Thoracic aorta (tissue), 2 donors: ENCODE measurements at places on chromosomes 3 and 15. TPM values are rescaled to one million over a fixed set of nuclear protein-coding genes. Genes with fewer than 3 reads are reported as not detected.

GOLGA6A gene
- total RNA-seq: 0.14 TPM

DNA sequence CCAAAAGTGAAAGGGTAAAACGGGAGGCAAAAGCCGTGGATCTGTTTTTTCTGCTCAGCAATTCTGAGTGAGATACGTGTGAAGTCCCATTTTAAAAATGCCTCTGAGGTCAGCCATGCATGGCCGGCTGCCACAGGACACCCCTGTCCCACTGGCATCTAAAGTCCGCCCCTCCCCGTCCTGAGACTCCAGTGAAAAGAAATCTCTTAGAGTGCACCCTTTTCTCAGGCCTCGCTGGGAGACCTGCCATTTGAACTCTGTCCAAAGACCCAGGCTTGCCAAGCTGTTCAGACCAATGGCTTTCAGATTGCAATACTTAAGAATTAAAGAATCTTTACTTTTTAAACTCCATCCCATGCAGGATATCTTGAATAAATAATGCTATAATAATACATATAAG, 61.0 kb upstream of the SLC24A5 start:
- peak; percentile 37 for DNase-seq

GRCh38 chr3:73094129-73094528, 32.7 kb downstream of the EBLN2 start:
- DNase-seq: no peak

MITF gene
- 12.7 TPM for total RNA-seq

DNA sequence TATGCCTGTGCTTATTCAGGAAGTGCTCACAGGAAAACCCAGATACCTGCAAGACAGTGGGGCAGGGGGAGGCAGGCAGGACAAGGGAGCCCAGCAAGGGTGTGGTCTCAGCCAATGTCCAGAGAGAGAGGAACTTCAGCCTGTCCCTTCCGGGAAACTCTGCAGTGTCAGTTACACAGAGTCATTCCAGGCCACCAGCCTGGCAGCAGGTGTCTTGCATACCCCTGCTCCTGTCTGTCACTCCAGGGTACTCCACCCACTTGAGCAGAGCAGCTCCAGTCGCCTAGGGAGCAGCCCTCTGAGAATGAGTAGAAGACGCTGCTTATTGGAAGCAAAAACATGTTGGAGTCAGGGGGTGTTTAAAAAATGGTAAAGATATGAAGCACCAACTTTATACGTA, 431.2 kb upstream of the RGMA start:
- DNase-seq: no peak

DNA sequence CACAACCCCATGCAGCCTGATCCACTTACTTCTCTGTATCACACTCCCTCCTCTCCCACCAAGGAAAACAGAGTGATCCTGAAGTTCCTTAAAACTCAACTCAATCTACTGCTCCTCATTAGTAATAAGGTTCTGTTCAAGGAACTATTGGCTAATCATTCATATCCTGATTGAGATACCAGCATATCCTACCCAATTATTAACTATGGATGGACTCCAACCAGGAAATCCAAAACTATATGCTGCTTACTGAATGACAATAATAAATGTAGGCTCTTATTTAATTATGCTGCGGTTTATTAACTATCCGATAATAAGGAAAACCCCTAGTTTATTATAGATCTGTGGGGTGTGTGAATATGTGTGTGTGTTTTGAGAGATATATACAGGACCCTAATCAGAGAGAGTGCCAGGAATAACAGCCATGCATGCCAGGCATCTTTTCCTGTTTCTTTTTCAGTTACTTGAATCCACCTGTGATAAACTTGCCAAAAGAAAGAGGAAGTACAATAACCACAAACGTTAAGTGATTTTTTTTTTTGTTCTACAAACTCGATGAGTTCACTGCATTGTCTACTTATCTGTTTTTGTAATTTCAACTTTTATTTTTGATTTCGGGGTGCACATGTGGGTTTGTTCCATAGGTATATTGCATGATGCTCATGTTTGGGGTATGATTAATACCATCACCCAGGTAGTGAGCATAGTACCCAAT, 1031.7 kb upstream of the CFAP20DC start:
- DNase-seq: no peak

DNA sequence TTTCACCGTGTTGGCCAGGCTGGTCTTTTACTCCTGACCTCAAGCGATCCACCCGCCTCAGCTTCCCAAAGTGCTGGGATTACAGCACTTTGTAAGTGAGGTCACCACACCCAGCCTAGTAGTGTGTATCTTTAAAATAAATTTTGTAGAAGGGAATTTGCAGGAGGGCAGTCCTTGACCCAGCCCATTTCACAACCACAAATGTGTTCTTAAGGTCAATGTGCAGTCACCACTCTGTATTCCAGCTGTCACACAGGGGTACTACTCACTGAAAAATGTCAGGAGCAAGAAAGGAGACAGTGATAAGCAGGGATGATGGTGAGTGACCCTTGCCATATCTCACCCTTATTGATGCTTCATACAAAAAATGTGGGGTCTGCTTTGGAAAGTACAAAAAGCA, 98.5 kb downstream of the FRMD5 start:
- DNase-seq: no peak

DNA sequence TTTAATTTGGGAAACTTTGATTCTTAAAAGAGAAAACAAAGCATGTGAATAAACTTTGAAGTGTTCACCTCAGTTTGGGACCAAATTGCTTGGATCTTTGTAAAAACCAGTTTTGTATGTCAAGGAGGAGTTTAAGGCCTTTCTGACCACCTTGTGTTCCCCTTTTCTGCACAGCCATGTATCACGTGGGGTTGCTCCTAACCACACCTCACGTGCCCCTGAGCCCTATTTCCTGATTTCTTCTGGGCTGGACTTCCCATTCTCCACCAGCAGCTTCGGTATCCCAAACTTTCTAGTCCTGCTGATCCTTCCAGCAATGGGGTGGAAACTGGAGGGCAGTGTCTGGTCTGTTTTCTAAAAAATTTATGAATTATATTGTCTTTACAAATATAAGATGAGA, 76.4 kb upstream of the STT3B start:
- DNase-seq: no peak

CPB1 gene
- total RNA-seq: 3.5 TPM

AEN gene
- 36.0 TPM for total RNA-seq

DNA sequence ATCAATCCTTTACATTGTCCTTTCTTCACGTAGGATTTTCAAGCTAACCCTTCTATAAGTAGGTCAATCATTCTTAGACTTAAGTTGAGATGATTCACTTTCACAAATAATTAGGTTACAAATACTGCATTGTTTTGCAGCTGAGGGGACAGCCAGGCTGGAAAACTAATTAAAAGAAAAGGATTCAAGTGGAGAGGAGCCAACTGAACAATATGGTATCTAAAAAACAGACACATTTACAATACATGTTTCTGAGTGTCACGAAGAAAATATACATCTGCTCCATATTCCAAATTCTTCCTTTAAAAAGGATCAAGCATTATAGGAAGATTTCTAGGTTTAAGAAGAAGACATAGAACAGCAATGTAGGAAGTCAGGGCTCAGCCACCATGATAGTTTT, 70.2 kb downstream of the PEAK1 start:
- DNase-seq: no peak

DNA sequence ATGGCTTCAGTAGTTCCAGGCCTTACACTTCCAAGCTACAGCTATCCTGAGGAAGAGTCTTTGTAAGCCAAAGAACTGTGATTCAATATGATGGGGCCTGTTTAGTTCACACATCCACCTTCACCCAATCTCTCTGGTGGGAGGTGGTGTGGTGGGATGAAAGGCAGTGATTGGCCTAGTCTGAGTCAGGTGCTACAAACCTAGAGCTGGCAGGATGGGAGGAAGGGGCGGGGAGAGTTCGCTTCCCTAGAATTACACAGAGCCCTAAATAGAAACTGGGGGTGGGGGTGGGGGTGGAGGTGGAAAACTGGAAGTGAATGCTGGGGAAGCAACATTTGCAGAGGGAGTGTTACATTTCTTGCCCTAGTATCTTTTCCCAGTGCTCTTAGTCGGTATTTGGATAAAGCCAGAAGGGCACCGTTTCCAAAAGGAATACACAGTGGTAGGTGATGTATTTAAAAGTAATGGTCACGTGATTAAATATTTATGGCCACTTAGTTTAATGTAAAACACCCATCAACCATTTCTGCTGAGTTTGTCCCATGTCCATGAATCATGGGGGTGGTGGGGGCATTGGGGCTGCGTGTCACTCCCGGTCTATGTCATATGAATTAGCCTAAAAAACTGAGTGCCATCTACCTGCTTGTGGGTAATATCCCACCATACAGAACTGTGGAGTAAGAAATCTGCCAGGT, 247.6 kb upstream of the PROK2 start:
- no peak for DNase-seq

- no peak for DNase-seq
Observed at GRCh38 chr15:73818308-73818985, 54.9 kb upstream of the TBC1D21 start.

GRCh38 chr3:45807133-45807532, 10.8 kb upstream of the SLC6A20 start:
- no peak for DNase-seq

GABRG3 gene
- total RNA-seq: not detected

UROC1 gene
- total RNA-seq: not detected

DNA sequence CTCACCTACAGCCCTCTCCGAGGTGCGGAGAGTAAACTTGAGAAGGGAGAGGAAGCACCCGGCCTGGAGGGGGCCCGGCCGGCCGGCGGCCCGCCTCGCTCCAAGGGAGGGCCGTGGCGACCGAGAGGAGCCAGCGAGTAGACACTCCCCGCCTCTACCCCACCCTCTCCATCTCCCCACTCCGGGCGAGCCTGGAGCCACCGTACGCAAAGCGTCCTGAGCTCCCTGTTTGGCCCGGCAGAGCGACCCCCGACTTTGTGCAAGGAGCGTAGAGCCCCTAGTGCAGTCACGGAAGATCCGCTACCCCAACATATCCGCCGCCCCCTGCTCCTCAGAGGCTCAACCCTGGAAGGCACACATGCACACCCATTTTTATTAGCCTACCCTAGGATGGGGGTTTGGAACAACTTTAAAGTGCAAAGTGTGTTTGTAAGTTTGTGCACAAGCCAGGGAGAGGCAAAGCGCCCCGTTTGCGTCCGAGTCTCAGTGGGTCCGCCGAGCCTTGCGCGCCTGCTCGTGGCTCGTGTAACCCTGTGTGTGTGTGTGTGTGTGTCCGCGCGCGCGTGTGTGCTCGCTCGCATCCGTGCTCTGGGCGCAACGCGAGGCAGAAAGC, 508 bp upstream of the SMAD6 start:
- DNase-seq: no peak

DNA sequence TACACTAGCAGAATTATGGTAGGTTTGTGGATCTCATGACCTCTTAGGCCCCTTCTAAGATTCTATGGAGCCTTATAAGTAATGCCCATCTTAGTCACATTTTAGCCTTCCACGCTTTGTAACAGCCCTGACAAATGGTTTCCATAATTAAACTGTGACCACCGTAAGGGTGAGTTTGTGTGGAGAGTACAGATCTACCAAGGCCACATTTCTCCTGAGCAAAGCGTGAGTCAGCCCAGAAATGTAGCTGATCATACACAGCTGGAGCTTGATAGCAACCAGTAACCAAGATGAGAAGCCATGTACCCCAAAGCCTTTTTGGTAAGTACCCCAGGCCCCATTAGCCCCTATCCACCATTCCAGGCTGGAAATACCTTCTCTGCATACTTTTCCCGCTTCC, 31.7 kb downstream of the CHAC1 start:
- peak; percentile 21 for DNase-seq

DNA sequence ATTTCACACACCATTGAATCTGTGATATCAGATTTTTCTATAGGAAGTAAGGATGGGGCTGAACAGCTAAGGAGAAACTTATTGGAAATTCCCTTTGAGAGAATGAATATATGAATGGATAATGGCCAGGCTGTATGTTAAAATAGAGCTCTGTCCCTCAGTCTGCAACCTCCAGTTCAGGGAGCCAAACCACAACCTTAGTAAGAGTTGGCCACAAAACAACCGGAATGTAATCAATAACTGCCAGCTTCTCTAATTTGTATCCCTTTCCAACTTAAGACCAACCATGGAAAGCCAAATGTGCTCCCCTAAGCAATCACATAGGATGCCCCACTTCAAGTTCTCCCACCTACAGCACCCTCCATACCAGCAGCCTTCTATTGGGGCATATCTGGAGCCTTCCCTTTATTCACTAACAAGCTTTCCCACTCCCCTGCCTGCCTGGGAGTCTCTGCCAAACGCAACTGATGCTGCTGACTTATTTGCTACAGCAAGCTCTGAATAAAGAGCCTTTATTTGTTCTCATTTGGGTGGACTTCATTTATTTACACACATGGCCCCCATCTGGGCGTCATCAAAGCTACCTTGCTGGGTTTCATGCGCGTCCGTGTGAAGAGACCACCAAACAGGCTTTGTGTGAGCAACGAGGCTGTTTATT, 75.4 kb upstream of the LARS2 start:
- DNase-seq: no peak

FBXO40 gene
- not detected for total RNA-seq

DNA sequence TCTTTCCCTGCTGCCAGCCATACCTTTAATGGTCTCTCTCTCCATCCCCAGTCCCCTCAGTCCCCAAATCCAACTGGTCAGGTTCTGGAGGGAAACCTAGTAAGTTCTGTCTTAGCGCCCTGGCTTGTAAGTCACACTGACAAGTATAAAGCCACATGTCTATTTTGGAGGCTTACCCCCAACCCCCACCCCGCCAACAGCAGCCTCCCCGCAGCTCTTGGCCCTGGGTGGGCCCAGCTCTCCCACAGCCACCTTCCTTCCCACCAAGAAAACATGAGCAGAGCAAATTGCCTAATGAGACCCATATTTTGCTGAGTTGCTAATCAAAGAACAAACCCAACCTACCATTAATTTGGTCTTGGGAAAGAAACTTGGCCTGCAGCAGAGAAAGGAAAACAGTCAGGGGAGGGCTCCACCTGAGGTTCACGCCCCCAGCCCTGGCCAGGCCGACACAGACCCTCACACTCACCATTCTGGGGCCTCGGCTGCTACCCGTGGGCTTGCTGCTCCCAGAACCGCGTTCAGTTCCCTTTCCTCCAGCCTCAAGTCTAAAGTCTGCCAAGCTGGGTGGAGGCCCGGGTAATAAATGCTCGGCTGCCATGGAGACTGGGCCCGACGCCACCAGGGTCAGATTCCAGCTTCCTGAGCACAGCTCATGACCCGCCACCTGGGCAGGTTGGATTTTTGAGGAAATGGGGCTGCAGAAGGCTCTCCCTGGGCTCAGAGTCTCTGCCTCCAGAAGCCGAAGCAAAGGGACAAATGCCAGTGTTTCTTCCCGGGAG, at the start of gene CALML4:
CALML4 (minus strand) TSS at position 557 of the 782 bp plus-strand sequence; CDS start at position 472, 85 bp downstream.
- no peak for DNase-seq
